T-helper 1 cell (primary cell): ENCODE measurements at places on chromosomes 5 and 9.

DNA sequence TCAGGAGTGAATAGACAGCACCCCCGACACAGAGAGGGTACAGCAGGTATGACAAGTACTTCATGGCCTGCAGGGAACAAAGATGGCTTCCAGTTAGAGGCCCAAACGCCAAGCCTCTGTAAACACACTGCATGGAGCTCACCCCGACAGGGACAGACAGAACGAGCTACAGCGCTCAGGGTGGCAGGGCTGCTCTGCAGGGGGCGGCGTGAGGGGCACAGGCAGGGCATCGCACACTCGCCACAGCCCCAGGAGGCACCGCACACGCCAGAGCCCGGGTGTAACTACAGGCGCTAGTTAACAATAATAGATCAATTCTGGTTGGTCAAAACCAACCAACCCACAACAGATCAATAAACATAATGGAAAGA, 21.1 kb downstream of the CLPTM1L start:
- DNase-seq, result no peak

GRCh38 chr5:77863181-77863580, 87.0 kb upstream of the TBCA start:
- DNase-seq, result no peak

DNA sequence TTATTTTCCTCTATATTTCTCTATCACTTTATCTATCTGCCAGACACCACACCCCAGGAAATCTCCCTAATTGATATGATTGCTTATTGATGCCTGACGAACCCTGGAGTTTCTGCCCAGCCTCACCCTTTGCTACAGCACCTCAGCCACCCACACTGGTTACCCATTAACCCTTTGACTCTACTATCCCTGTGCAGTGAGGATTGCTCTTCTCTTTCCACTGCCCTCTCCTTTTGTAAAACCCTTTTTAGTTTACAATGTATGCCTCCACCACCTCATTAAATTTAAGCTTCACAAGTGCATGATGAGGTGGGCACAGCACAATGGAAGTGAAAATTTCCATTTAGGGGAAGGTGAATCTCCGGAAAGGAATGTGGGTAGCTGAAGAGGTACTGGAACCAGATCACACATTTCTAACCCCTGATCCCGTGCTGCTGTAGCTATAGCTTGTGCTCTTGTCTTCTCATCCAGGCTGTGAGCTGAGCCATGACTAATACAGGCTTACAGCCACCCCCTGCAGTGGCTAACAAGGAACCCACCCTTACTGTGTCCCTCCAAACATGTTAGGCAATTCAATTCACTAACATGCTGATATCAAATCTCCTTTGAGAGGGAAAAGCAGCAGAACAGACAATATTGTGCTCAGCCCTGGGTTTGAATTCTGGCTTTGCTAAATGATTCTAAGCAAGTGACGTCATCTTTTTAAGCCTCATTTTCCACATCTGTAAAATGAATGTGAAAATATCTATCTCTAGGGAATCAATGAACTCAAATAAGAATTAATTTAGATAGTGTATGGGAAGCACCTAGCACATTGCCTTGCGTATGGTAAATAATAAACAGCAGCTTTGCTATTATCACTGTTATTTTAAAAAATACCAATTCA, 186.9 kb upstream of the TRIM32 start:
- no peak for DNase-seq

GRCh38 chr9:107299437-107299836, 16.4 kb downstream of the RAD23B start:
- no peak for DNase-seq

GRCh38 chr5:112772124-112772523, 34.4 kb downstream of the APC start:
- no peak for DNase-seq

DNA sequence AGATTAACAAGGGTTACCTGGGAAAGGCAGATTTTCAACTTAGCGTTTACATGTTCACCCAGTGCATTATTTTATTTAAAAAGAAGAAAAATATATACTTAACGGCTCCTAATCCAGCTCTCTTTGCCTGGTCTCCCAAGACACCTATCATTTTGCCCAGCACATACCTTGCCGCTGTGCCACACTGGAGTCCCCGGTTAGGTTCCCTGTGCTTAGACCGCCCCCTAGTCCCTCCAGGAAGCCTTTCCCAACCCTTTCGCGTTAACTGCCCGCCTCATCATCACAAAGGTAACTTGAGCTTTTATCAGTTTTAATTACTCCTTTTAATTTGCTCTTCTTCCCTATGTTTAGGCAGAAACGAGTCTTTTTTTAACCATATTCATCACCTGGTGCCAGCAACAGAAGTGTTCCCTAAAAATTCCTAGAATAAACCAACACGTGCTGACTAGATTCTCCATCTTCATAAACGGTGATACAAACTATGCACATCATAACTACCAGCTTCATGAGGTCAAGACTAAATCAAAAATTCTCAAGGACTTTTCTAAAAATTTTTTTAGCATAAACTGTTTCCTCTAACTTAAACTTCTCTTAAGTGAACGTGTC, 19.7 kb downstream of the DNAJA1 start:
- no peak for DNase-seq

DNA sequence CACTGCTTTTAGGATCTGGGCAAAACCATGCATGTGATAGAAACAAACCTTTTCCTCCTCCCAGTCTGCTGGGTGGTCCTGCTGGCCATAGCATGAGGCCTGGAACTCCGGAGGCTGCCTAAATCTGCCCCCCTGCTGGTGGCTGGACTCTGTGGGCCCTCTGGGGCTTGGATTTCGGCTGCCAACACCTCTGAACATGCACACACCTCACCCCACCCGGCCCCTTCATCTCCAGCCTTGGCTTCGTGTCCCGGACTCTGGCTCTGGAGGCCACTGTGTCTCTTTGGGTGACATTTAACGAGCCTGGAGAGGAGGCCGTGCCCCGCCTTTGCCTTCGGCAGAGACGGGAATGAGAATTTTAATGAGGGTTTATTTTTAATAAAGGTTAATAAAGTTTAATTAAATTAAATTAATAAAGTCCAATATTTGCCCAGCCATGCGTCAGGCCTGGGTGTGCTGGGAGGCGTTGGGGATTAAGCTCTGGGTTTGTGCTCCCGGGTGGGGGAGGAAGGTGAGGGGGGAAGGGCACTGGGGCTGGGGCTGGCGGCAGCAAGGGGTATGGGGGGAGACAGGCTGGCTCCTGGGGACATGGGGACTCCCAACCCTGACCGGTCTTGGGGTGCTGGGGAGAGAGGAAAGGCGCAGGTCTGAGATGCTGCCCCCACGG, 251.8 kb downstream of the PBX3 start:
- no peak for DNase-seq

GRCh38 chr9:76459694-76460635, 983 bp downstream of the GCNT1 start:
- DNase-seq, result no peak

DNA sequence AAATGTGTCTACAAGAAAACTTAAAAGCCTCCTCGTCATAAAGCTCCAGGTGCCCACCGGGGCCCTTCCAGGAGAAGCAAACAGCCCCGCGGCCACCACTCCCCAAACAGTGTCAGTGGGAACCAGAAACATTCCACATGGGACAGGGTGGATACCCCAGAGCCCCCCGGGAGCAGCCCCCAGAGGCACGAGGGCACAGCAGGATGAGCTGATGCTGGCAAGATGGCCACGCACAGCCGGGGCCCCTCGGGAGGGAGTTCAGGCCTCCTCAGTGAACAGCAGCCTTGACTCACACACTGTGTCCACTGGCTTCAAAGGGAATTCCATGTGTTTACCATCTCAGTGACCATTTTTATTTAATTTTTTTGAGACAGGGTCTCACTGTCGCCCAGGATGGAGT, 10.5 kb downstream of the EXD3 start:
- DNase-seq, result no peak

- no peak for DNase-seq
Observed at GRCh38 chr9:84667571-84668195, 1.8 kb upstream of the NTRK2 start.

DNA sequence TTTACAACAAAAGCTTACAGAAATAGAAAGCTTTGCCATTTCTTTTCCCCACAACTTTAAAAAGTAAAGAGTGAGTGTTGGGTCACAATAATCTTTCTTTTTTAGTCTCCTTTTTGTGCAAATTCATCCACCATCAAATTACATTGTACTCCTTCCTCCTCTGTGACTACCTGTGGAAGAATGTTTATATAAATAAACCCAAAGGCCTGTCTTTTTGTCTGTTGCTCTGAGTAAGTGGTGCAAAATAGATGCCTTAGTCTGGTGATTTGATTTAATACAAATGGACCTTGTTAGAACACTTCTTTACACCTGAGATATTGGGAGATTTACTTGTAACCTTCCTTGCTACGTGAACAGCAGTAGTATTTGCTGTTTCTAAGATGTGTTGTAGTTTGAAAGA, 53.5 kb upstream of the TAF11L2 start:
- no peak for DNase-seq

GRCh38 chr9:75463871-75464270, 375.6 kb downstream of the OSTF1 start:
- no peak for DNase-seq

DNA sequence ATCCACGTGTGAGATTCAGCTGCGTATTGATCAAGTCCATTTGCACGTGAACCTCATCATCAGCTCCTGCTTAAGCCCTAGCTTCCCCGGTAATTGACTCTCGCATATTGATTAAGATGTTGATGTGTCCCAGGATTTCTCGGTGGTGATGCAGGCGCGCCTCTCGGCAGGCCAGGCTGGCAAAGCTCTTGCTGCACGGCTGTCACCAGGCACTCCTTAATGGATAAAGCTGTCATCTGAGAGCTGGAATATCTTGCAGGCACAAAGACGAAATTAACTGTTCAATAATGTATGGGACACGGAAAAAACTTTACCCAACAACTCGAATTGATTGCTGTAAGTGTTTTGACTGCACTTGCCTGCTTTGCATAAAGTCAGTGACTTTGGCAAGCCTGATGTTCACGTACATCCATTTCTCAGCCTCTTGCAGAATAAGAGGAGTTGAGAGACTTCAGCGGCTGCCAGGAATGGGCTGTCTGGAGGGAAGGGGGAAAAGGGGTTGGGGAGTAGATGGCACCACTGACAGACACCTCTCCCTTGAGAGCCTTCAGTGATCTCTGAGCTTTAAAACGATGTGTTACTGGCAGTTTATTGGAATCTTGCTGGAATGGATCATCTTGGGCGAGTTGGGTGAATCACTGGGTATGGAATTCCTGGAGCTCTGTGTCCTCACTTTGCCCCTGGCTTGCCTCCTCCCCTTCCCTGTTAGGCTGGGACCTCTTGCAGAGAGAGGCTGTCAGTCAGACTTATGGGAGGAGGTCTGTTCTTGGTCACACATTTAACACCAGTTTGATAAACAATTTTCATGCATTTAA, 650.3 kb downstream of the CCDC171 start:
- DNase-seq, result no peak

- no peak for DNase-seq
Observed at GRCh38 chr9:92120138-92120537, 4.9 kb upstream of the SPTLC1 start.

DNA sequence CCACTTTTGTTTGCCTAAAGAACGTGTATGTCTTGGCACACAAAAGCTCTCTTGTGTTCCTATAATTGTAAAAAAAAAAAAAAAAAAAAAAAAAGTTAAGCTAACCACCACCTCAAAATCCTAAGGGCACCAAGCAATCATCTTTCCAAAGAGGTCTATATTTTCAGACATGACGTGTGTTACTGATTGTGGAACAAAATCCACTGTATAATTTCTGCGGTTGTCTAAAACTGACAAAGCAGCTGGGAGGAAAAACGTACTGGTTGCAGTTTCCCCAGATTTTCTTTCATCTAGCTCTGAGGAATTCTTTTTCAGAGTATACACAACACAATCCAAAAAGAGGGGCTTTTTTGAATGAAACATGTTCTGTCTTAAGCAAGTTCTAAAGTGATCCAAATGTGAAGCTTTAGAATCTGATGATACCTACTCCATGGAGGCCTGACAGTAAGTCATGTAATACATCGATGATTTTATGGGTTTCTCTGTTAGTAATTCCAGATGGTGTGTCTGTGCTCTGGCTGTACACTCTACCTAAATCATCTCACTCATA, 375.6 kb upstream of the NUDT12 start:
- DNase-seq, result no peak

GRCh38 chr5:109373932-109374331, 35.8 kb downstream of the PJA2 start:
- no peak for DNase-seq

- no peak for DNase-seq
Observed at GRCh38 chr9:105332471-105332870, 88.0 kb downstream of the SLC44A1 start.

- no peak for DNase-seq
Observed at GRCh38 chr9:20043035-20043434, 254.2 kb upstream of the SLC24A2 start.
